Smooth muscle cell of the pulmonary artery (primary cell): ENCODE measurements at places on chromosomes 3 and 15. TPM values are rescaled to one million over a fixed set of nuclear protein-coding genes. Genes with fewer than 3 reads are reported as not detected.

LTK gene
- total RNA-seq, result 0.07 TPM in 1 of 2 replicates, not detected in the other

ATP13A4 gene
- 0.36 and 0.46 TPM in 2 replicates for total RNA-seq

TBC1D23 gene
- 57.3 and 76.6 TPM in 2 replicates for total RNA-seq

RPP25 gene
- 2.6 and 4.6 TPM in 2 replicates for total RNA-seq

COPB2 gene
- 246 and 311 TPM in 2 replicates for total RNA-seq

PPP1R2 gene
- 79.0 and 99.2 TPM in 2 replicates for total RNA-seq
